ENCODE measurements at places on chromosomes 11 and 22.

DNA sequence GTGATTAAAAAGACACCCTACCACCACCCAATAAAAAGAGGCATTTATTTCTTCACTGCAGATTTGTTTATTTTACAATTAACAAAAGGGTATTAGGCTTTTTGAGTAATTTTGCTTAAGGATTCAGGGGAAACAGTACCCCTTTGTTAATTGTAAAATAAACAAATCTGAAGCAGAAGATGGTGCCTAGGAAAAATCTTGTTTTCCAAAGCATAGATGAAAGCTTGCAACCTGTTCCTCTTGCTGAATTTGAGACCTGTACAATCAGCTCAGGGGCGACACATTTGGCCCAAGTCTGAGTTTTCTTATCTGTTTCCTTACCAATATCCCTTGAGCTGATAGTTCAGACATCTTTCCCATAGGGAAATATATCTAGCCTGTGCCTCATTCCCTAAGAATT is 171.9 kb downstream of the GRIA4 start:
- no peak for DNase-seq

DNA sequence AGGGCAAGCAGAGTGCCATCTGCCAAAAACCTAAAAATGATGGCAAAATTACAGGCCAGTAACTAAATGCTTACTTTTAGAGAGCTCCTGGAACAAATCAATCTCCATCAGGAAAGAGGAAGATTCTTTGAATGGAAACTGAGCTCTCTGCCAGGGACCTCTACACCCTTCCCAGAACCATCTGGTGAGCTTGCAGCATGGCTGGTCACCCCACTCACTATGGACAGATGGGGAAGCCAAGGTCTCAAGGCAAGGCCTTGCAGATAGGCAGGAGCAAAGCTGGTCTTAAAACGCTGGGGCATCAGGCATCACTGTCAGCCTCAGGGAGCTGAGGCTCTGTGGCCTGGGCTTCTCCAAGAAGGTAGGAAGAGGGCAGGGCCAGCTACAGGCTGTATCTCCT is 36.2 kb downstream of the SERGEF start:
- DNase-seq, result no peak

GRCh38 chr11:22780952-22781593 is 48.5 kb downstream of the SVIP start:
- no peak for DNase-seq

DNA sequence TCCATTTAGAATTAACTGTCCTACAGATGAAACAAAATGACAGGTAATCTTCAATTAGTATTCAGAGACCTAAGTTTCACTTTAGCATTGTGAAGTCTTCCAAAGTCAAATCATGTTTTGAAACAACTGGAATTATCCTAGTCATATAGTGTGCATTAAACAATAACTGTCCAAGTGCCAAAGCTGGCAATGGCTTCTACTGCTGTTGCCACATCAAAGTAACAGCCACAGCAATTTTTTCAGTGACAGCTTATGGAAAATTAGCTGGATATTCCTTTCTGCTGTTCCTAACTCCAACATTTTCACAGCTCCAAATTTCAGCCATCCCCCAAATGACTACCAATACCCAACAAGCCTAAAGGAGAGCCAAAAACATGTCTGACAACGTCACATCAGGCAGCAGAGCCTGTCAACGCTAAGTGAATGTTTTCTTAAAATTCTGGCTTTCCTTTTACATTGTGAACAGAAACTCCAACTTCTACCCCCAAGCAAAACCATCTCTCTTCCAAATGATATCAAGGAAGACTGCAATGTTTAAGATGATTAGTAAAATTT is 45.3 kb upstream of the CCDC34 start:
- DNase-seq, result no peak

DNA sequence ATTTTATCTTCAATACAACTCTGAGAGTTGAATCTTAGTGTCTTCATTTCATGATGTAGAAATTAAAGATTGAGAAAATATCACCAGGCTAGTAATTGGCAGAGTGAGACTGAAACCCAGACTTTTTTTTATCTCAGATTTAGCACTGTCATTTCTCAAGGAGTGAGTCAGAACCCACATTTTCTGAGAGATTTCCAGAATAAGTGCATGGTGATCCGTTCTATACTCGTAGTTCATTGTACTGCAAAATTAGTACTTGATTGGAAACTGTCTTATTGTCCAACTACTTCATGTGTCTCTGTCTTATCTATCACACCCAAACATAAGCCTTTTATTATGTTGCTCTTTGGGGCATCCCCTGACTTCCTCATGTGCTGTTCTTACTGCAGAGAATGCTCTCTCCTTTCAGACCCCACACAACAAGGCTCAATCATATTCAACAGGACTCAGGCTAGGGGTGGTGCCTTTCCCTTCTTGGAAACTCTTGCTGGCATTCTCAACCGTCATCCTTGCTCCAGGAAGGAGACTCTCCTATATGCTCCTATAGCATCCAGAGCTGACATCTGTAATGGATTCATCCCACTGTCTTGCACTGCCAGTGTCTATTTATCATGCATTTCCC is 76.7 kb upstream of the BLID start:
- DNase-seq, result no peak

GRCh38 chr11:56049487-56049886 is 22.0 kb downstream of the OR5AS1 start:
- no peak for DNase-seq

DNA sequence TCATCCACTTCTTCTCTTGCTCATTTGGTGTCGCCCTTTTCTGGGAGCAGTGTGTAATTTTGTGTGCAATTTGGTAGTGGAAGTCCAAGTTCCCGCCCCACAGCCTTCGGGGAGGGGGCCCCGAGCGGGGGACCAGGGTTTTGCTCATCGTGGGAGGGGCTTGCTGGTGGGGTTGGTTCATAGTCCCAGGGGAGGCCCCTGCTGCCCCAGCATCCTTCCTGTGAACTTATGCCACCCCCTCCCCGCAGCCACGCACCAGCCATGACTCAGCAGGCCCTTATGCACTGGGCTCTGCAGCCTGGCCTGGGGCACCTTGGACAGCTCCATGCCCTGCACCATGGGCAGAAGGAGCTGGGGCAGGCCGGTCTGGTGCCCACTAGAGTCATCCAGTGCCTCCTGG is 1183.6 kb downstream of the BRD1 start:
- no peak for DNase-seq

GRCh38 chr11:59678813-59679165 is 10.0 kb upstream of the PATL1 start:
- no peak for DNase-seq

- DNase-seq, result no peak
Observed at GRCh38 chr22:17114898-17115235, 6.3 kb downstream of the TMEM121B start.

Data from HuH-7.5 (cell line).